ENCODE measurements at places on chromosomes 7 and 10. TPM values are rescaled to one million over a fixed set of nuclear protein-coding genes. Genes with fewer than 3 reads are reported as not detected.

DNA sequence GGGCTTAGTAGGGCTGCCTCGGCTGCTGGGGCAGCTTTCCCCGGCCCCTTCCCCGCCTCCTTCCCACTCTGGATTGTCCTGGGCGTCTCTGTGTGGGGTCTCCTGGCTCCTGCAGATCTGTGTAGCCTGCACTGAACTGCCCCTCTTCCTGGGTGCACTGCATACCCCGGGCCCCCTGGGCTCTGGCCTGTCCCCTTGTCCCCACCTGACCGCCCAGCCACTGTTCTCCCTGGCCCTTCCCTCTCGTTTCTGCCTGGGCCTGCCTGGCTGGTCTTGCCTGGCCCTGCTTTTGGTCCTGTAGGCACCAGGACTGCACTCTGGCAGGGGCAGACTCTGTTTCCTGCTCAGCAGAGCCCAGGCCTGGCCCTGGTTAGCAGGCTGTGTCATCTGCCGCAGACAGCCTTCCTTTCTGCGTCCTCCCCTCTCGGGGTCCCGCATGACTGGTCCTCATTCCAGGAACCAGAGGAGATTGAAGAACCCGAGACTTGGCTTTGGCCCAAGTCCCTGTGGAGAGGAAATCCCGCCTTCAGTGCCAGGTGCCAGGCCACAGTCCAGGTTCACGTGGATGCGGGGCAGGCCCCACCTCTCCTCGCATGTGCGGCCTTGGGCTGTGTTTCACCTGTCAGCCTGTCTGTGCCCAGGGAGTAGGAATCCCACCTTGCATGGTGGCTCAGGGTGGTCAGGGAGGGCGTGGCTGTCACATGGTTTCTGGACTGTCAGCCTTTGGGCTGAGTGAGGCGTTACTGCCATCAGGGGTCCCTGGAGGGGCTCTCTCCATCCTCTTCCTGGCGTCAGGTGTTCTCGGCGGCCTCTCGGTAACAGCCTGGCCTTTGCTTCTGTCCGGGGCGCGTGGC, 9.2 kb downstream of the INPP5A start:
- no peaks in the 10 kb centered on the region for H3K36me3 ChIP-seq
- no peak overlapping the region for H3K27ac ChIP-seq
- no peaks in the 10 kb centered on the region for H3K4me1 ChIP-seq
- no peak for DNase-seq
- no peak overlapping the region for H3K4me3 ChIP-seq

GRCh38 chr10:104941662-104942061, 300.6 kb downstream of the SORCS3 start:
- DNase-seq: no peak
- H3K27ac ChIP-seq: no peak overlapping the region
- no peaks in the 10 kb centered on the region for H3K4me1 ChIP-seq
- no peaks in the 10 kb centered on the region for H3K36me3 ChIP-seq
- no peaks in the 10 kb centered on the region for H3K27me3 ChIP-seq

GRCh38 chr10:63553031-63553430, 31.8 kb downstream of the REEP3 start:
- H3K4me1 ChIP-seq: peaks cover 33% of the 10 kb centered on the region
- no peaks in the 10 kb centered on the region for H3K36me3 ChIP-seq
- H3K27me3 ChIP-seq: no peaks in the 10 kb centered on the region
- DNase-seq: no peak

DNA sequence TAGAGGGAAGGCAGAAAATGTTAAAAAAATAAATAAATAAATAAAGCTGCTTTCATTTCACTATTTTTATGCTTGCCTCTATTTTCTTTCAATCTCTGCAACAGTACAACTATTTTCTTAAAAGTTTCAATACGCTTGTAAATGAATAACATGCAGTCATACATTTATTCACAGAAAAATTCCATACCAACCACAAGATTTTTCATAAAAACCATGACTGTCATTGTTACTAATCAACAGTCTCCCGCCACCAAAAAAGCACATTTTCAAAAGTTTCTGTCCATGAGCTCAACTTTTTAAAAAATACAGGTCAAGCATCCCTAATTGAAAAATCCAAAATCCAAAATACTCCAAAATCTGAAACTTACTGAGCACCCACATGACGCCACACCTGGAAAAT, 5.3 kb downstream of the PARD3 start:
- no peak overlapping the region for H3K4me3 ChIP-seq
- H3K27ac ChIP-seq: no peak overlapping the region
- H3K27me3 ChIP-seq: no peaks in the 10 kb centered on the region
- H3K36me3 ChIP-seq: peaks cover 4% of the 10 kb centered on the region

Gene PDE6C
- total RNA-seq: not detected

Gene H2BK1
- not detected for total RNA-seq

DNA sequence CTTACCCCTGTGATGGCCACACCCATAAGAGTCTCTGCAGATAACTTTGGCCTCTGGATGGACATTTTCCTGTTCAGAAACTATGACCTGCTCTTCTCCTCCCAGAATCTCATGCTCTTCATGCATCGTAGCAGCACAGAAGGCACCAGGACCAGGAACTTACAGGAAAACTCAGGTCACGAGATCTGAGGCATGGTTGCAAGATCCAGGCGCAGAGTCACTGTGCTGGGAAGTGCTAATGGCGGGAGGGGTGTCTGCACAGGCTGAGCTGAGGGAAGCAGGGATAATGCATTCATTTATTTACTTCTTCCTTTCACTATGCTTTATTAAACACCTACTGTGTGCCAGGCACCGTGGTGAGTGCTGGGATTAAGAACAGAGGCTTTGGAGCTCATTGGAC, 48.2 kb upstream of the LOXL4 start:
- no peak overlapping the region for H3K4me3 ChIP-seq
- H3K36me3 ChIP-seq: no peaks in the 10 kb centered on the region
- H3K4me1 ChIP-seq: peaks cover 9% of the 10 kb centered on the region
- no peak overlapping the region for H3K27ac ChIP-seq
- DNase-seq: no peak
- no peaks in the 10 kb centered on the region for H3K27me3 ChIP-seq

Gene FGF8
- not detected for total RNA-seq

Gene FAM25A
- total RNA-seq: not detected

DNA sequence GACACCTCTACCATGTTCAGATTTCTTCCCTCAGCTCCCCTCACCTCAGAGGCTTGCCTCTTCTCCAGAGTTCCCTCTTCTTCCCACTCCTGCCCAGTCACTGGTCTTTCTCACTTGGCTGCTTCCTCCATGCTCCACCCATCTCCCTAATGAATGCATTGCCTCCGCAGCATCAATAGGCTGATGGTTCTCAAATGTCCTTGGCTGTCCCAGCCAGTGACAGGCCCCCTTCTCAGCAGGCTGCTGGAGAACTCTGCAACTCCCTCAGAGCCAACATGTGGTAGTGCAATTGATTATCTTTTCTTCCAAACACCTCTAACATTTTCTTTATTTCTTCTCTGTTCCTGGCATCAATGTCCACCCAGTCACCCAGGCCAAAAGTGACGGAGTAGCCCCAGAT, 218.2 kb downstream of the RELN start:
- DNase-seq: no peak
- H3K27ac ChIP-seq: no peak overlapping the region
- no peak overlapping the region for H3K4me3 ChIP-seq

DNA sequence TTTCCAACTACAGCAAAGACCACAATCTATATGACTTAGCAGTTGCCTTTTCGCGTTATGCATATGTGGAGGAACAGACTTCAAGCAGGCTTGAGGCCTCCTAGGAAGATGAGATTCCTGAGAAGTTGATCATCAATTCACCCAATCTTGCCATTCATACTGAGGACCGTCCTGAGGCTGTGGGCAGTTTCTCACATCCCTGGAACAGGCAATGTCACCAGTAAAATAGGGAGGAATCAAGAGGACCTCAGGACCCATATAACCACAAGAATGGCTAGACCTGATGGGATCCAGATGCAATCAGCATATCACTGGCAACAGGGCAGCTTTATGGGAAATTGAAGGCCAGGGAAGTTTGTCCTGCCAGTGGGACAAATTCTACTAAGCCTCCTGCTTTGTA, 17.3 kb downstream of the KDM7A start:
- H3K4me3 ChIP-seq: no peak overlapping the region
- no peak for DNase-seq
- no peaks in the 10 kb centered on the region for H3K27me3 ChIP-seq
- no peaks in the 10 kb centered on the region for H3K36me3 ChIP-seq
- no peaks in the 10 kb centered on the region for H3K4me1 ChIP-seq
- H3K27ac ChIP-seq: no peak overlapping the region

DNA sequence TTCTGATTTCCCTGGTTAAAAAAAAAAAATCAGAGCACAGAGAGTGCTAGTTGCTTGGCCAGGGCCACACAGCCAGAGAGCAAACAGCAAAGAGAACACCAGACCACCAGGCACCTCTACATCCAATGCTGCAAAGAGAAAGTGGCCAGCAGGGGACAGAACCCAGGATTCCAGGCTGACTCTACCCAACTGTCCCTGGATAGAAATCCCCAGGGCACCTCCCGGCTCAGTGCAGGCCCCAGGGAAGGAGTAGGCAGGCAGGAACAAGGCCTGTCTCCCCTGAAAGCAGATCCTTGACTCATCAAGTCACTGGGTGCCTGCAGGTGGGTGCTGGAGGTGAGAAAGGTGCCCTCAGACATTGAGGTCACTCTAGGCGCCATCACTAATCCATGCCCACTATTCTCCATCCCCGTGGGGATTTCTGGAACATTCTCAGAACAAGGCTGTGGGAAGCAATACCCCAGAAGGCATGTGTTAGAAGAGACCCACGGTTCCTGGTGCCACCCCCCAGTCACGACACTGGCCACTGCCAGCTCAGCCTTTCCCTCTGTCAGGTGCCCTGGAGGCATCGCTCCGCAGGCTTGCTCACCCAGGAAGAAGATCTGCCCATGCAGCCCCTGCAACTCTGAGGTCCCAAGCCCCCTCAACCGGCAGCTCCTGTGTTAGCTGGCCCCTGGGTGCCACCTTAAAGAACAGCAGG, 154.8 kb downstream of the GRID1 start:
- no peak for DNase-seq
- no peaks in the 10 kb centered on the region for H3K4me1 ChIP-seq
- no peaks in the 10 kb centered on the region for H3K36me3 ChIP-seq
- no peak overlapping the region for H3K27ac ChIP-seq
- no peaks in the 10 kb centered on the region for H3K27me3 ChIP-seq

Gene CDHR1
- 0.03 TPM for total RNA-seq

DNA sequence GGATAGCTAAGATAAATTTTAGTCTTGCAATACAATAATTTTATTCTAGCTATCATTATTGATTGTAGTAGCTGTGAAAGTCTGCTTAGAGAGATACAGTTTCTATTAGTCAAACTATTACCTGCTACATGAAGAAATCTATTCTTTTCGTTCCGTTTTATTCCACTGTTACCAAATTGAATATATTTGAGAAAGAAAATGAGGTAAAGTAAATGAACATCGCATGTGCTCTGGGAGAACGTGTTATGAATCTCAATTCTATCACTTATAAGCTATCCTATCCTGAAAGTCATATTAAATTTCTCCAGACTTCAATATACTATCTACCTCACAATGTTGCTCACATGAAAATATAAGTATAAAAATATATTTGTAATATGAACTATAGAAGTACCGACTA, 21.3 kb downstream of the GRM3 start:
- H3K36me3 ChIP-seq: no peaks in the 10 kb centered on the region
- no peaks in the 10 kb centered on the region for H3K27me3 ChIP-seq
- H3K27ac ChIP-seq: no peak overlapping the region

Gene BLNK
- total RNA-seq: not detected

Gene CCDC172
- not detected for total RNA-seq

- no peaks in the 10 kb centered on the region for H3K27me3 ChIP-seq
- no peak overlapping the region for H3K27ac ChIP-seq
- H3K4me1 ChIP-seq: no peaks in the 10 kb centered on the region
- peak; percentile 4 for DNase-seq
Measured at GRCh38 chr7:147432079-147432478, 1158.5 kb upstream of the C7orf33 start.

- DNase-seq: no peak
- peaks cover 19% of the 10 kb centered on the region for H3K4me1 ChIP-seq
Measured at GRCh38 chr7:116198748-116199410, 11.5 kb upstream of the TES start.

DNA sequence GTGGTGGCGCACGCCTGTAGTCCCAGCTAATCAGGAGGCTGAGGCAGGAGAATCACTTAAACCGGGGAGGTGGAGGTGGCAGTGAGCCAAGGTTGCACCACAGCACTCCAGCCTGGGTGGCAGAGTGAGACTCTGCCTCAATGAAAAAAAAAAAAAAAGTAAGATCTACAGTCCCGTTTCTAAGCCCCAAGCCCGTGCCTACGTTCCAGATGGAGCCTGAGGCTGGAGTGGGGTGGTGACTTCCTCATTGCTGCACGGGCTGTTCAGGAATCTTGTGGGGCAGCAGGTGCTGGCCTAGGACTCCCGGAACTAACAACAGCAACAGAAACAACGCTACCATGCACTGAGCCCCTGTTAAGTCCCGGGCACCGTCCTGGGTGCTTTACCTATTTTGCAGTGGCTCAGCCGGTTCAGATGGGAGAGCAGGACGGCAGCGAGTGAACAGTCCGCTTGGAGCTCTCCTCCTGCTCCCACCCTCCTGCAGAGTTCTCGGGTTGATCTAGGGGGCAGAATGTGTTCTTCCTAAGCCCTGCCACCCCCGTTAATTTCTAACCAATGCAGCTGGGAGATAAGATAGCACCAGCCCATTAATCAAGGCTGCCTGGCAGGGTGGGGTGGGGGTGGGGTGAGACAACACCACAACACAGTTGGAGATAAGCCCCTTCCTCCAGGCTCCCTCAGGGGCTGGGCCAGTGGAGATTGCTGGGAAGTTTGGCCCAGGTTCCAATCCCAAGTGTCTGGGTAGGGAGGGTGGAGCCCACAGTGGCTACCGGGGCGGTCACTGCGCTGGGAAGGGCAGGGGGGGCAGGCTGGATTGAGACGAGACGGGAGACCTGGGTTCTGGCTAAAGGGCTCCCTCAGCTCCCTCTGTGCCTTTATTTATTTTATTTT, 17.0 kb upstream of the SFRP5 start:
- H3K4me3 ChIP-seq: no peak overlapping the region
- H3K36me3 ChIP-seq: no peaks in the 10 kb centered on the region
- H3K4me1 ChIP-seq: no peaks in the 10 kb centered on the region
- no peak for DNase-seq
- no peak overlapping the region for H3K27ac ChIP-seq

Gene FAM131B
- 0.41 TPM for total RNA-seq

GRCh38 chr7:104795086-104795485, 218.9 kb upstream of the KMT2E start:
- DNase-seq: no peak
- H3K27ac ChIP-seq: no peak overlapping the region
- no peaks in the 10 kb centered on the region for H3K36me3 ChIP-seq
- peaks cover 15% of the 10 kb centered on the region for H3K27me3 ChIP-seq
- no peaks in the 10 kb centered on the region for H3K4me1 ChIP-seq
- no peak overlapping the region for H3K4me3 ChIP-seq

Gene PRKG1
- total RNA-seq: not detected

DNA sequence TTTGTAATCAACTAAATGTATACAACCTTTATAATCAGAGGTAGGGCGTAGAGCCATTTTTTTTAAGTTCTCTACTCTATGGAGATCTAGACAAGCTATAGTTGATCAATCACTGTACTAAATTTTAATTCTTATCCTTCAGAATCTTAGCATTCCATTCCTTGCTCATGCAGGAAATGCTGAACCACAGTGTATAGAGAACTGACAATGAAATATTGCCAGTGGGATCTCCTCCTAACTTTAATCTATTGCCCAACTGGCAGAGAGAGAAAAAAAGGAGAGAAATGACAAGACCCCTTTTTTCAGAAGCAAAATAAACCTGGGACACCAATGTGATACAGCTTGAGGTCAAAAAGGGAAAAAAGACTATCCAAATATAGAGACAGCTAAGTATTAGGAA, 26.4 kb upstream of the PPP3CB start:
- H3K27ac ChIP-seq: no peak overlapping the region
- DNase-seq: no peak
- H3K36me3 ChIP-seq: peaks cover 18% of the 10 kb centered on the region
- peaks cover 7% of the 10 kb centered on the region for H3K4me1 ChIP-seq
